ENCODE measurements at places on chromosomes 1 and 21. TPM values are rescaled to one million over a fixed set of nuclear protein-coding genes. Genes with fewer than 3 reads are reported as not detected.

DNA sequence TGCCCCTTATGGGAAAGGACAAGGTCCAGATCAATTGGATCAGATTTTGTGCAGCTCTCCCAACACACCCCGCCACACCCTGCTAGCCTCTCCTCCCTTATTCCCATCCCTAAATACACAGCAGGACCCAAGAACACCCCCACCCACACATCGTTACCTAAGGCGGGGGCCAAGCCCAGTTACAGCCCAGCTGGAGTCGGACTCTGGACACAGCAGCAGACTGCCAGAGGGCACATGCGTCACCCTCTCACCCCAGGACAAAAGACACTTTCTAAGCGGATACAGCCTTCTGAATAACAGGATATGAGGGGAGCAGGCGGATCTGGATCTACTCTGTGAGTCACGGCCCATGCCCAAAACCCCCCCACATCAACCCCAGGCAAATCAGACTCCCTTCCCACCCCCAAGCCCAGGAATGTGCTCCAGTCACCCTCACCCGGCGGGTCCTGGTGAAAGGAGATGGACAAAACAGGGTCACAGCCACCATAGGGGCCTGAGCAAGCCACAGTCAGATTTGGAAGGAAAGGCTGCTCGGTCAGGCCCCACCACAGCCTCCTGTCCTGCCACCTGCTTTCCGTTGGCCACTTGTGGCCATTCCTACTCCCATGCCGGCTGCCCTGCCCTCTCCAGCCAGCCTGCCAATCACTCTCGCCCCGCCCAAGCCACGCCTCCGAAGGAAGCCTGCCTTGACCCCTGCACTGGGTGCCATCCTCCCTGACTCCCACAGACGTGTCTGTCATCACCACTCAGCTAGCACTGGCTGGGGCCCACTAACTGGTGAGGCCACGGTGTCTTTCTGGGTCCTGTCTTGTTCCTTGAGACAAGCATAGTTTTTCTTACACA is 4.0 kb downstream of the S100A16 start:
- no peak for DNase-seq

DNA sequence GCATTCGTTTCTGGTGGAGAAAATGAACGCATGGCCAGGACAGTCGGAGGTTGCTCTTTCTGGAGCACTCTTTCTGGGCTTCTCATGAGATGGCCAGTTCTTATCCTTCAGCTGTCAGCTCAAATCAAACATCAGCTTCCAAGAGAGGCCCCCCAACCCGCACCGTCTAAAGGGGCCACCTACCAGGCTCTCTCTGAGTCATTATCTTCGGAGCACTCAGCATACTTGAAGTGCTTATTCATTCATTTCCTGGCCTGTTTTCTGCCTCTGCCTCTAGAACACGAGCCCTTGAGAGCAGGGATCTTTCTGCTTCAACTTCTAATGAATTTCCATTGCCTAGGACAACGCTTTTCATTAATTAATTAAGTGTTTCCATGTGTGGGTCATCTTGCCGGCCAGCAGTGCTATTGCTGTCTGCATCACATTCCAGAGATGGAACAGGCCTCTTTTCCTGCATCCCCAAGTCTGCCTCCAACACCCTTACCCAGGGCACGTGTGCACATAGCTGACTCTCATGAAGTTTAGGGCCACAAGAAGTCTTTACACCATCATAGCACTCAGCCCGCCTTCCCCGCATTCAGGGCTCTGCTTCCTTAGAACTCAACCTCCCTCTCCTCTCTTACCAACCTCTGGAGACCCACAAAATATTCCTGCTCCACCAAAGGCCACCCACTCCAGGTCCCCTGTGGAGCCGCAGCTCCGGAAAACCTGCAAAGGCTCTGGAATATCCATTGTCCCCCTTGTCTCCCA is 52.1 kb upstream of the LAPTM5 start:
- no peak for DNase-seq

- DNase-seq, result no peak
Measured at GRCh38 chr1:204721373-204722055, 36.0 kb upstream of the LRRN2 start.

DNA sequence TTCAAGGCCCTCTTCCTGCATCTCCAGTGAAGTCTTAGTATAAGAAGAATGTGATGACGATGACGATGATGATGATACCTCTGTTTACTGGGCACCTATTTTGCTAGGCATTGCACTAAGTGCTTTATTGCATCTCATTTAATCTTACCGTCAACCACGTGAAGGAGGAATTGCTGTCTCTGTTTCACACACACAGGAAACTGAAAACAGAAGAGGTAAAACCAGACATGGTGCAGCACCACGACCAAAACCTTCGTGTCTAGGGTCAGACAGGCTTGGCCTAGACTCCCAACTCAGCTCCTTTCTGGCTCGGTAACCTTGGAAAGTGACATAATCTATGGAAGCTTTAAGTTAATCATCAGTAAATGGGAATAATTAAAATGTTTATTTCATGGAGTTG is 20.7 kb upstream of the KCNA2 start:
- no peak for DNase-seq

- DNase-seq, result no peak
Measured at GRCh38 chr1:222821239-222821638, 6.4 kb downstream of the DISP1 start.

DNA sequence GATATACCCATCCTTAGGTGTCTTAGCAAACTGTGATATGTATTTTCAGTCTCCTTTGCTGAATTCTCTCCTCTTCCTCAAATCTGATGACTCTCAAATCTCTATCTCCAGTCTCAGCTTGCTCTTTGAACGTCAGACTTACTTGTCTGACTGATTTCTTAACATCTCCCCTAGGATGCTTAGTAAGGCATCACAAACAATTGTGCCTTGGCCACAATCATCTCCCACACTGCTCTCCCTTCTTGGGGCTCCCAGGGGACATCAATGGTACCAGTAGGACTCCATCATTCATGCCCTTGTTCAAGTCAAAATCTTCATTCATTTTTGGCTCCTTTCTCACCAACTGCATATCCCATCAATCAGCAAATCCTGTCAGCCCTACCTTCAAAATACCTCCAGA is 42.0 kb downstream of the GNG12 start:
- DNase-seq, result no peak

DNA sequence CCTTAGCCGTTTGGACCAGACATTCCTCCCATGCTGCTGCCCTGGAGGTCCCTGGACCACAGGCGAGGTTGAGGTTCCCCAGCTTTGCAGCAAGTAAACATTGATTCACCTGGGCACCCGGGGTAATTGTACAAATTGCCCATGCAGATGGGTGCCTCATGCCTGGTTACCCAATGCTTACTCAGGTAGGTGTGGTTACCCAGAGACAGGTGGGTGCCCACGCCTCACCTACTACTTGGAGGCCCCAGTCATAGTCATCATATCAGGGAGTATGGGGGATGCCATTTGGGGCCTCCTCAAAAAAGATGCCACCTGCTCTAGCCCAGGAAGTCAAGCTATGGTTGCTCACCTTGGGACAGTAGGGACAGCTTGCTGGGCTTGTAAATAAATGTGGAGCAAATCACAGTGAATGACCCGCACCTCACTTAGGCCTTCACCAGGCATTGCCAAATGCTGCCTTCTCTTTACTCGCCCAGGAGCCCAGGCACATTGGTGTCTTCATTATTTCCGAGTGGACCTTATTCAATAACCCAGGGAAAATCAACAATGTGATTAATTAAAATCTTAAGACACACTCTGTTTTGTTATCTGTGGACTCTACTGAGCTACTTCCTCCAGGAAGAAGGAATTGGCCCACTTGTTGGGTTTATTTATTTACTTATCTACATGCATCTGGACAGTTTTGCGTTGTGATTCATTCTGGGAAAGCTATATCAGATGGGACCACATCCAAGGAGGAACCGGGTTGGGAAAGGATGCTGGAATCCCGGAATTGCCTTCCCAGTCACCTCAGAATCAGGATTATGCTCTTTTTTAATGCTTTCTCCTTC is 35.6 kb upstream of the GRHL3 start:
- DNase-seq, result no peak

- no peak for DNase-seq
Measured at GRCh38 chr1:37274938-37275631, 199.3 kb upstream of the ZC3H12A start.

GRCh38 chr21:44919111-44919912 is 1.4 kb downstream of the ITGB2 start:
- DNase-seq, result no peak

DNA sequence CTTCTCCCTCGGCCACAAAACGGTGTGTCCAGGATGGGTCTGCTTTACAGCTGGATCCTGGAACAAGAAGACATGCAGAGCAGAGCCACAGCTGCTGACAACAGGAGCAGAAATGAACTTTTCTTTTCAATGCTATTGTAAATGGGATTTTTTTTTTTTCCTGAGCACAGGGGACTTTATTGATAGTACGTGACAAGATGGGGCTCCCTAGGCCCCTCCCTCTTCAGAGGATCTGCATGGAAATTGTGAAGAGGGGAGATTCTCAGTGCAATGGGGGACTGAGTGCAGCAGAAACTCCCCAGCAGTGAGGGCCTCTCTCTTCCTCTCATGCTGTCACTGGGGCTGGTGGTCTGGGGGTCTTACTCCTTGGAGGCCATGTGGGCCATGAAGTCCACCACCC is 40.8 kb upstream of the CD2 start:
- DNase-seq, result no peak

- DNase-seq, result no peak
Measured at GRCh38 chr1:172537366-172537765, 4.4 kb downstream of the SUCO start.

GRCh38 chr1:63882048-63882704 is 108.4 kb downstream of the ROR1 start:
- no peak for DNase-seq

DNA sequence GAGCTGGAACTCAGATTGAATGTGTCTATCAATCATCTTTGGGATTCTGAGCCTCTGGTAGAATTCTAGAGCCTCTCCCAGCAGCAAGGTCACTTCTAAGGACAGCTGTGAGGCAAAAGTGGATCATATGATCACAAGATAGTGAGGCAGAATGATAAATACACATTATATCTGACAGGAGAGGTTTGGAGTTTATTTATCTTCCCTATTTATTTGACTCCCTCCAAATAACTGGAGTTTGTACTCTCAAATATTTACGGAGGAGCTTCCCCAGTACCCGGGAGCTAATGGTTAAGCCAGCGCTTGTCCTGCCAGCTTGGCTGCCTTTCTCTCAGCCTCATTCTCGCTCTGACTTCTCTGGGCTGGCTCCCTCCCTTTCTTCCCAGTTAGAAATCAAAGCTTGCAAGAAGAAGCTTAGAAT is 2.3 kb downstream of the HMGCS2 start:
- DNase-seq, result no peak

DNA sequence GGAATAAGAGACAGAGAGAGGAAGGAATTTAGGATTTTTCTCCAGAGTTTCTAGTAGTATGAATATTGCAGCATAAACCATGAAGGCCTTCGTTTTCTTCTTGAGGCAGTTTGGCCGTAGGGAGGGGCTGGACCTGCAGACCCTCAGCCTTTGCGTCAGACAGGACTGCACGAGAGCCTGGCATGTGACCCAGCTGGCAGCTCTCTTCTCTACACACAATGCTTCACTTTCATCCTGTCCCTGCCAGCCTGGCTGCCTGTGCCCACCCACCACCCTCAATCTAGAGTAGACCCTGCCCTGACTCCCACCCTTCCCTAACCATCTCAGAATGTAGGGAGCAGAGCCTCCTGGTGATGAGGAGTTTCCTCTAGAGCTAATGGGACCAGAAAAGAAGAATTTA is 1.6 kb downstream of the CA14 start:
- no peak for DNase-seq

GRCh38 chr1:47241114-47242113 is 9.4 kb upstream of the TAL1 start:
- no peak for DNase-seq

DNA sequence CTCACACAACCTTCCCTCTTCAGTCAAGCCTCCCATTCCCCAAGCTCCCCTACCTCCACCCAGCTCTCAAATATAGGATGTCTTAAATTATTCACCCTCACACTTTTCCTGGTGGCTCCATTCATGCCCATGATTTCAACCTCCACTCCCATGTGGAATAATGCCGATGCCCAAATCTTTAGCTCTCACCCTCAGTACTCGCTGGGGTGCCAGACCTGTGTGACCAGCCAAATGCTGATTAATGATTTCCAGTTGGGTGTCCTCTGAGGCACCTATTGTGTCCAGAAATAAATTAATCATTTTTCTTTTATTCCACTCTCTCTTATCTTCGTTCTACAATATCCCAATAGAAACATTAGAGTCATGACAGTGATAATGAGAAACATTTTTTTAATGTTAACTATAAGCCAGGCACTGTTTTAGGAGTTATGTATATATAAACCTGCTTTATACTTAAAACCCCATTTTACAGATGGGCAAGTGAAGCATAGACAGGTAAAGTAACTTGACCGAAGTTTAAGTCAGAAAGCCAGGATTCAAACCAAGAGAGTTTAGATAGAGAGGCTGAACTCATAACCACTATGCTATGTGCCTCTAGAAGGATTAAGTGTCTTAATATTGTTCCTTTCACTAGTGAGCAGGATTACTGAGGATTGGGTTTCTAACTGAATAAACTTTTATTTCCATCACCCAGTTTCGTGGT is 209.7 kb downstream of the DUSP10 start:
- no peak for DNase-seq

- DNase-seq, result no peak
Measured at GRCh38 chr1:176866011-176866714, 298.3 kb downstream of the ASTN1 start.

DNA sequence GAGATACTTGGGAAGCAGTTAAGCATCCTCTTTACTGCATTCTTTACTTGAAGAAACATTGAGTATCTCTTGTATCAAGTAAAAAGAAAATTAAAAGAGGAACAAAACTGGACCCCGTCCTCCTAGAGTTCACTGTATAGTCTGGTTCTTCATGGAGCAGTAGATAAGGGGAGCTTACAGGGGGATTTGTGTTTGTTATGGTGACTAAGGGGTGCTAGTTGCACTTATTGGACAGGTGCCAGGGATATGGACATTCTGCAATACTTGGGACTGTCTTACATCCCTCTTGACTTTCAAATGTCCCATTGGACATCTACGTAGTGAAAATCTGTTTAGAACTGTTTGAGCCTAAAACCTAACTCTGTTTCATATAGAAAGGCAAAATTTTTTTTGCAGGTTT is 67.2 kb downstream of the ALG14 start:
- no peak for DNase-seq

The BNIPL gene
- total RNA-seq, result 0.99 TPM

The GUCA2B gene
- total RNA-seq, result not detected

The OR10Z1 gene
- not detected for total RNA-seq

The FMO1 gene
- total RNA-seq, result not detected

The SPRR4 gene
- total RNA-seq, result not detected

The RHOU gene
- total RNA-seq, result 8.4 TPM

The SKI gene
- 60.7 TPM for total RNA-seq

The PTPN7 gene
- total RNA-seq, result 183 TPM

The IARS2 gene
- 55.8 TPM for total RNA-seq

The SNAPIN gene
- 36.1 TPM for total RNA-seq

The C1orf35 gene
- 24.4 TPM for total RNA-seq

The CFHR1 gene
- not detected for total RNA-seq

Measured in activated CD4-positive, alpha-beta T cell treated with anti-CD3 and anti-CD28 coated beads, Interleukin-2, amount 10 ng/mL, durations not matched to agents 7 days and 5 days (primary cell).